ENCODE measurements at places on chromosomes 7 and 10.
A peak's percentile ranks its signal among the peaks of the same experiment; 100 is the strongest.

DNA sequence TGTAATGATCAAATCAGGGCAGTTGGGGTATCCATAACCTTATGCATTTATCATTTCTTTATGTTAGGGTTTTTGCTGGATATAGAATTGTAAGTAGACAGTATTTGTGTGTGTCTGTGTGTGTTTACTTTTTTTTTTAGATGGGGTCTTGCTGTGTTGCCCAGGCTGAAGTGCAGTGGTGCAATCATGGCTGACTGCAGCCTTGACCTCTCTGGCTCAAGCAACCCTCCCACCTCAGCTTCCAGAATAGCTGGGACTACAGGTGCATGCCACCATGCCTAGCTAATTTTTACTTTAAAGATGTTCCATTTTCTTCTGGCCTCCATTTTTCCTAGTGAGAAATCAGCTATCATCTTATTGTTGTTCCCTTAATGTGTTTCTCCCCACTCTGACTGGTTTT lies 10.1 kb upstream of the RHEB start:
- no peak for DNase-seq

DNA sequence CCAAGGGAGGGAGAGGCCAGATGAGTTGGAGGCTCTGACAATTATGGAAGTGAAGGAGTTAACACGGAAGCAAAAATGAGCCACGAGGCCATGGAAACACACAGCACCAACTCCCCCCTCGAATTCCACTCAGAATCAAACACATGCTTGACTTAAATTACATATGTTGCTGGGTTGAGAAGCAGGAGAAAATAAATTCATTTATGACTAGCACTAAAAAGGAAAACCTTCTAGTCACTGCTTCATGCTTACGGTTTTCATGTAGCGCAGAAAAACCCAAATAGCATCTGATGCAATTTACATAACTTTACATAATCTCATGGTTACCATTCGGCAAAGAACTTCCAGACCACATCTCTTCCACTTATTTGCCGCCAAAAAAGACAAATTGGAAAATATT lies 51.5 kb downstream of the SFMBT2 start:
- no peak for DNase-seq

DNA sequence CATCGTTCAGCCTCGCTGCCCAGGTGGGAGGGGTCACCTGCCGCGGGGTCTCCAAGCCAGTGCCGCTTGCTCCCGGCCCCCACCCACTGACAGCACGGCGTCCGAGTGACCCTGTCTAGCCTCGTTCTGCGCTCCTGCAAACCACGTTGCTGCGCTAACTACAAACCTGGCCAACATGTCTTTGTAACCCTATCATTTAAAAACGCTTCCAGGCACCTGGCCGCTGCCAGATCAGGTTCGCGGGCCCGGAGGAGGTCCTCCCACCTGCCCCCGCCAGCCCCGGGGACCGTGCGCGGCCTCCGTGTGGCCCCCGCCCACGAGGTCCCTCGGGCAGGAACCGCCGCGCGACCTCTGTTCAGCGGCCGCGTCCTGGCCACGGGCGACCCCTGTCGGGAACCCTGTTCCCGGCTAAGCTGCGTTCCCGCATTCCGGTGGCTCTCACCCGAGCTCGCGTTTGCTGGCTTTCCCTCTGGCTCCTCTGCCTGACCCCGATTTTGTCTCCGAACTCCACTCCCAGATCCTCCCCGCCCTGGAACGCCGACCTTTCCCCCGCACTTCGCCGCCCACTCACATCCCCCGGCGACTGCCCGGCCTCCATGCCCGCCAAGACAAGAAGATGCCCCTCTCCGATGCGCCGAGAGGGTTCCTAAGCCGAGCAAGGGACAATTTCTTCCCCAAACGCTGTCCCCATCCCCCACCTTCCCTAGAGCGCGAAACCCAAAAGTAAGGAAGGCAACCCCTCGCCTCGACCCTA lies 2.4 kb downstream of the SFMBT2 start:
- peak; percentile 58 for DNase-seq

DNA sequence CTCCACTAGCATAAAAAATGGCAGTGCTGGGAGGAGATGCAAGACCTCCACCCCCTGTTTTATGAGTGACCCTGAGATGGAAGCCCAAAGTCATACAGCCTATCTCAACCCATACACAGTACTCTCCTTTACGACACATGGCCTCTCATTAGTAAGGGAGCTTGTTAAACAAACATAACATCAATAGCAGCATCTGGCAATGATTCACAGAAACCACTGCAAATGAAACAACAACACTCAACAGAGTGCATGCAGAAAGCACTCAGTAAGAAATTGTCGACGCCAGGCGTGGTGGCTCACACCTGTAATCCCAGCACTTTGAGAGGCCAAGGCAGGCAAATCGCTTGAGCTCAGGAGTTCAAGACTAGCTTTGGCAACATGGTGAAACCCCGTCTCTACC lies 27.5 kb upstream of the FIGNL1 start:
- DNase-seq, result no peak

- peak; percentile 36 for DNase-seq
These were observed 20.5 kb downstream of the ASNS start for GRCh38 chr7:97851683-97852082.

DNA sequence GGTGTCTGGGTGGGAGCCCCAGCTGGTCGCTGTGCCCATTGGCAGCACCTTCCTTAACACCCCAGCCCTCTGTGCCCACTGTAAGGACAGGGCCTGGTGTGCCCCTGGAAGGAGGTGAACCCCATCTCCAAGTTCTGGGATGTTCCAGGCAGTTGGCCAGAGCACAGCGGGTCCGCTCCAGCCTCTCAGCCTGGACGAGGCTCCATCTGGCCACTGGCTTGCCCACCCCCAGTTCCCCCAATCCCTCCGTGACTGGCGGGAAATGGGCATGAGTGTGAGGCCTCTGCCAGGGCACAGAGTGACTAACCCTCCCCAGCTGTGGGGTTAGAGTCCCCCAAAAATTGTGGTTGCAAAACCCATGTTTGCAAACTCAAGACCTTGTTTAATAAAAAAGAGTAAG lies 15.6 kb downstream of the GRIFIN start:
- DNase-seq, result no peak

DNA sequence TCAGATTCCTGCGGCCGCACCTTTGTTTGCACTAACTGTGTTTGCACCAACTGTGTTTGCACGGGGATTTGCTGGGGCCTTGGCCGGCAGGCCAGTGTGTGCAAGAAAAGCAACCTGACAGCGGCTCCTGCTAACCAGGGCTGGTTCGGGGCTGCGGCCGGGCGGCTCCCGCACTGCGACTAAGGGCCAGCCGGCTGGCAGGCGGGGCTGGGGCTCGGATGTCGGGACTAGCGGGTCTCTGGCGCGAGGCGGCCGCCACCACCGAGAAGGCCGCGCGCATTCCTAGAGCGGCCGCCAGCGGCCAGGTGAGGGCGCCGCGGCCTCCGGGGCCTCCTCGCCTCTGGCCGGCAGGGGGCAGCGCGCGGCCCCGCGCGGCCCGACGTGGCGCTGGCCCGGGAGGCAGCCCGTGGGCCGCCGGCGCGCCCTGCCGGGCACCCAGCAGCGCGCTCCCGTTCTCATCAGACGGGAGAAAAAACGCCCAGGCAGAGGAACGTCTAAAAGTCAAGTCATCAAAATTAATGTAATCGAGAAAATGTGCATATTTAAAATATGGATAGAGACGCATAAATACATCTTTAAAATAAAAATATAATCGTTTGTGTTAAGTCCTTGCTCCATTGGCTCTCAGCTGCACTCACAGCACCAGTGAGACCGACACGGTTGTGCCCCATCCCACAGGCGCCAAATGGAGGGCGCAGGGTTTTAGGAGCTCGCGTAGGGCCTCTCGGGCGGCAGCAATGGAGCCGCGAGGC lies 38.5 kb downstream of the ZNF777 start:
- DNase-seq, result peak; percentile 94

- no peak for DNase-seq
These were observed 91.5 kb downstream of the NRP1 start for GRCh38 chr10:33242931-33243330.

DNA sequence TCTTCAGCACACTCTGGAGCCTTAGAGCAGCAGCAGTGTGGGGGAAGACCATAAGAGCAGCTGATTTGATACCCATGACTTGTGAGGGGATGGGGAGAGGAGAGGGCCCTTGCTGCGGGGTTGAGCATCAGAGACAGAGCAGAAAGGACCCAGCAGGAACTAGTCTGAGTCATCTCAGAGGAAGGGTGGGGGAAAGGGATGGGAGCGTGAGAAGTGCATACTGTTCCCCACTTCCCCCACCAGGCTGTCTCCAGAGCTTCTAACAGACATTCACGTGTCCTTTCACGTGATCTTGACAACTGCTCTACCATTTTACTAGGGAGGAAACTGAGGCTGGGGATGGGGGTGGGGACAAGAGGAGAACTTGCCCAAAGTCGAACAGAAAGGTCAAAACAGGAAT lies 38.7 kb downstream of the FAM241B start:
- no peak for DNase-seq

GRCh38 chr10:75469006-75469616 lies 37.7 kb downstream of the LRMDA start:
- peak; percentile 76 for DNase-seq

GRCh38 chr10:5905854-5906507 lies 15.9 kb downstream of the FBH1 start:
- DNase-seq, result no peak

- no peak for DNase-seq
These were observed 734 bp downstream of the PCLO start for GRCh38 chr7:83161899-83162401.

DNA sequence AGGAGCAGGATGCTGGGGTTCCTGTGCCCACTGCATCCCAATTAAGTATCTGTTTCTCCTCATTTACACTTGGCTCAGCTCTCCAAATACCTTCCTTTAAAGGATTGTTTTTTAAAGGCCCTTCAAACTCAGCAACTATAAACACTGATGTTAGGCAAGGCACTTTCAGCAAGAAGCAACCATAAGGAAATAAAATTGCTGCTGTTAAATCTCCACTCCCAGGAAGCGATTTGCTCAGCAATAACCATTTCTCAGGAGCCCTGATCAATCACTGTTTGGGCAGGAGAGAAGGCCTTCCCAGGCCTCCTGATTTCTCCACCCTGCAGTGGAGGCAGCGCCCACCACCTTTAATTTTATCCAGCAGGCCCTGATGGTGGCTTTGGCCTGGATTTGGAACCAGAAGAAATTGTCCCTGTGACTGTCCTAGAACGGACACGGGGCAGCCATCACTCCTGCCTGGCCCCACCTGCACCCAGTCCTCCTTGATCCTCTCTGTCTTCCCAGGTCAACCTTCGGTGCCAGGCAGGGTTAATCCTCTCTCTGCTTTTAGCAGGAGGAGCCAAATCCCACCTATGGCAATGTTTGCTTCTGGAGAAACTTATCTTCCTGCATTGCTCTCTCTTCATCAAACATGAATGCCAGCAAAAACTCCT lies 199.8 kb downstream of the PLXNA4 start:
- no peak for DNase-seq

DNA sequence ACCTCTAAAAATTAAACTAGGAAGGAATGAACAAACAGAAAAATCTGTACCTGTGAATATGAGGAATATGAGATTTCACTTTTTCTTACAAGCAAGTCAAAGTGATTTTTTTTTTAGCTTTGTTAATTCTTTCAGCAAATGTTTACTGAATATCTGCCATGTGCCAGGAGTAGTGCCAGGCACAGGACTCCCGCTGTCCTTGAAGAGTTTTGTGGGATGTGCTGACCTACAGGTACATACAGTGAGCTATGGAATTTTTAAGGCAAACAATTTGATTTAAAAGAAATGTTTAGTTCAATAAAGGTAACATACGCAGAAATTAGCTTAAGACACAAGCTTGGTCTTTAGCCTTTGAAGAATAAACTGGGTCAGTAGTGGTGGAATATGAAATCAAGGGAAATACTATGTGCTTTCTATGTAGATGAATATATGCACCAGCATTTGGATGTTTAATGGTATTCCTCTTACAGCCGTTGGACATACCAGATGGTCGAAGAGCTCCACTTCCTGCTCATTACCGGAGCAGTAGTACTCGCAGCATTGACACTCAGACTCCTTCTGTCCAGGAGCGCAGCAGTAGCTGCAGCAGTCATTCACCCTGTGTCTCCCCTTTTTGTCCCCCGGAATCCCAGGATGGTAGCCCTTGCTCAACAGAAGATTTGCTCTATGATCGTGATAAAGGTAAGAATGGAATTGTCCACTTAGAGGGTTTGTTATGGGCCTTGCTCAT lies 102.0 kb downstream of the GLCCI1 start:
- no peak for DNase-seq

DNA sequence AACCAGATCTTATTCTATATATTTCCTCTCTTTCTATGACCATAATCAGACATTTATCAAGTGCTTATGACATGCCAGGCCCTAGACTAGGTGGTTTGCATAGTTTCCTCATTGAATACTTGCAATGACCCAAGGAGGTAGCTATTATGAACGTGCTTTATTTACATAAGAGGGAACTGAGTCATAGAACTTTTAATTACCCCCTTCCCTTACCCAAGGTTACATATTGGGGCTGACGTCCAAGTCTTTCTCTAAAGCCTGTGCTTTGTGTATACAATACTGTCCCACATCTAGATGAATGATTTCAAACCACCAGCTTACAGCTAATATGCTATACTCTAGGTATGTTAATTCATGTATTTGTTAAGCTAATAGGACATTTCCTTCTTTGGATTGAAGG lies 91.9 kb upstream of the NPY start:
- DNase-seq, result no peak

DNA sequence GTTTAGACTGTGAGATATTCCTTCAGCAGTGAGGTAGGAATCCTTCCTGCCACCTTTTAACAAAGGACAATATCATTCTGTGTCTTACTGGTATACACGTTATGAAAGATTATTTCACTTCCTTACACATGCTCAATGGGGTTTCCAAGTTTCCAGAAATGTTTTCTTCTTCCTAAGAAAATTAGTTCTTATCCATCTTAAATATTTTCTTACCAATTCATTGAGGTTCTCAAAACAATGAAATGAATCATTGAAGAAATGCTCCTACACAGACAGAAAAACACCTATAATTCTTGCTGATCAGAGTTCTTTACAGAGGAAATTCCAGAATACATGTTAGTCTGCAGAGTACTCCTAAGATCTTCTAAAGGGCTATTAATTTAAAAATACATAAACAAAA lies 51.4 kb upstream of the SEC61G start:
- DNase-seq, result no peak

DNA sequence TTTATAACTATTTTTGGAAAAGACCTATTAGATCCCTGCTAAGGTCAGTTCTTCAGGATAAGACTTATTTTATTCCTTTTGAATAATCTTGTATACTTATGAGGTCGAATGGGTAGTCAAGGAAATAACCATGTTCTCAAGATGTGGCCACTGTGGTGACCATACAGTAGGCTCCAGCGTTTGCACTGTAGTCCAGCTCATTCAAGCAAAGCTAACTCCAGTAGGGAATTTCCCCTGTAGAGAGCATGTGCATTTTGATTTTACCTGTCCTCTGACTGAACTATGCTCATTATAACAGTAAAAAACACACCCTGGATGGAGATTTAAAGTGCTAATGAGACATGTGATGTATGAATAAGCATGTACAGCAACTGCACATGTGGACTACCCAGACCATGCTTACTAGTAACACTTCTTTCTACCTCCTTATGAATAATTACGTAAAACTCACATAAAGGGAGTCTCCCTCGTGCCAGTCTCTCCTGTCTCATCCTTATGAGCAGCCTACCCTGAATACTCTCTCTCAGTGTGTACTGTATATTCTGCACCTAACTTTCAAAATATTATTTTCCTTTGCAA lies 32.4 kb upstream of the SEMA3E start:
- no peak for DNase-seq

Measured in AG08396 (cell line).